ENCODE measurements at places on chromosomes 1 and 21.

DNA sequence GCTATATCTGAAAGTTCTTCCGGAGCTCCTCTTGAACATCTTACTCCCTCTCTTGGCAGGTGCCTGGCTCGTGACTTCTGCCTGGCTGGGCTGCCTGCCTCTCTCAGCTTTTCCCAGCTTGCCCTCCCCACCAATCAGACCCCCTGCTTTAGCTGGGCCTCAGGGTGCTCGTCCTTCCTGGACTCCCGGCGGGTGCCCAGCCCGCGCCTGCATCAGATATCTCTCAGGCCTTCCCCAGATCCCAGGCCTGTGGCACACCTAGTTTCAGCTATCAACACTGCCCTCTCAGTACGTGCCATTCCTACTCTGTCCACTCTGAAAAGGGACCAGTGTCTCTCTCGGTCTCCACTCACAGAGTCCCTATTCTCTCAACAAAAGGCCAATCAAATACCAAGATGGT is 96.5 kb upstream of the CLDN14 start:
- DNase-seq, result no peak

DNA sequence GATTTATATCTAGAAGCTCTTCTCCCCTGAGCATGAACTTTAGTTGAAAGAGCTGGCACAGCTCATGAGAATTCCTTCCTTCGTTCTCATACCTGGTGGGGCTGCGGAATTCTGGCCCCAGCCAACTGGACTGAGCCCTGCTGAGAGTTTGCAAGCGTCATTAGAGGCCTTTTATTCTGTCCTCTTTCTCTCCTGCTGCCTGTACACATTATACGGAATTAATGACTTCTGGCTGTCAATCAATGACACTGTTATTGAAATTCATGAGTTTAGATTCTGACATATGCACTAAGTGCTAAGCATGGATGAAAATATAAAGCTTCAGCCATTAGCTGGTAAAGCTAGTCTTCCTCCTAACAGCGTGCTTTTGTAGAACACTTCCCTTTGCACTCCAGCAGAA is 27.5 kb downstream of the KAZN start:
- no peak for DNase-seq

DNA sequence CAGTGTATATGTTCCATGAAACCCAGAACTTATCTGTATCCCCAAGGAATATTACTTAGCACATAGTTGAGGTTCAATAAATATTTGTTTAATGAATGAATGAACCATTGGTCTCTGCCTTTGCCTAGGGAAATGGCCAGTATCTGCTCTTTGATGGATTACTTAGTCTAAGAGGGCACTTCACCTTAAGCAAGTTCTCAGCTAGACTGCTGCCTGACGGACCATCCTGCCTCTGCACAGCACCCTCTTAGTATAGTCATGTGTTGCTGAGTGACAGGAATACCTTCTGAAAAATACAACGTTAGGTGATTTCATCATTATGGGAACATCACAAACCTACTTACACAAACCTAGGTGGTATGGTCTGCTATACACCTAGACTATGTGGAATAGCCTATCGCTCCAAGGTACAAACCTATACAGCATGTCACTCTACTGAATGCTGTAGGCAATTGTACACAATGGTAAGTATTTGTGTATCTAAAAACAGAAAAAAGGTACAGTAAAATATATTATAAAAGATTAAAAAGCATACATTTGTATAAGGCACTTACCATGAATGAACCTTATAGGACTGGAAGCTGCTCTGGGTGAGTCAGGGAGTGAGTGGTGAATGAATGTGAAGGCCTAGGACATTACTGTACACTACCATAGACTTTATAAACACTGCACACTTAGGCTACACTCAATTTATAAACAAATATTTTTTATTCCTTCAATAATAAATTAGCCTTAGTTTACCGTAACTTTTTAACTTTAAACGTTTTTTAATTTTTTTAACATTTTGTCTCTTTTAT is 83.7 kb upstream of the LRRC8D start:
- no peak for DNase-seq

- no peak for DNase-seq
These were observed 17.9 kb downstream of the CAPZA1 start for GRCh38 chr1:112637254-112638109.

GRCh38 chr1:172359491-172359999 is 60.9 kb upstream of the C1orf105 start:
- no peak for DNase-seq

GRCh38 chr21:17540530-17540929 is 27.7 kb downstream of the CXADR start:
- DNase-seq, result no peak

GRCh38 chr1:22731924-22732720 is 21.5 kb downstream of the EPHB2 start:
- DNase-seq, result no peak

- no peak for DNase-seq
These were observed 114.5 kb upstream of the PLPPR5 start for GRCh38 chr1:99119188-99119587.

GRCh38 chr1:36576118-36576517 is 93.4 kb upstream of the CSF3R start:
- no peak for DNase-seq

GRCh38 chr1:23237508-23237907 is 20.2 kb upstream of the HTR1D start:
- DNase-seq, result no peak

- DNase-seq, result no peak
These were observed 69.8 kb downstream of the KCNT2 start for GRCh38 chr1:196538473-196538872.

GRCh38 chr1:230359992-230360668 is 66.0 kb downstream of the PGBD5 start:
- DNase-seq, result no peak

DNA sequence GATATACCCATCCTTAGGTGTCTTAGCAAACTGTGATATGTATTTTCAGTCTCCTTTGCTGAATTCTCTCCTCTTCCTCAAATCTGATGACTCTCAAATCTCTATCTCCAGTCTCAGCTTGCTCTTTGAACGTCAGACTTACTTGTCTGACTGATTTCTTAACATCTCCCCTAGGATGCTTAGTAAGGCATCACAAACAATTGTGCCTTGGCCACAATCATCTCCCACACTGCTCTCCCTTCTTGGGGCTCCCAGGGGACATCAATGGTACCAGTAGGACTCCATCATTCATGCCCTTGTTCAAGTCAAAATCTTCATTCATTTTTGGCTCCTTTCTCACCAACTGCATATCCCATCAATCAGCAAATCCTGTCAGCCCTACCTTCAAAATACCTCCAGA is 42.0 kb downstream of the GNG12 start:
- DNase-seq, result no peak

- DNase-seq, result no peak
These were observed 42.9 kb downstream of the ADAMTS5 start for GRCh38 chr21:26923986-26924385.

DNA sequence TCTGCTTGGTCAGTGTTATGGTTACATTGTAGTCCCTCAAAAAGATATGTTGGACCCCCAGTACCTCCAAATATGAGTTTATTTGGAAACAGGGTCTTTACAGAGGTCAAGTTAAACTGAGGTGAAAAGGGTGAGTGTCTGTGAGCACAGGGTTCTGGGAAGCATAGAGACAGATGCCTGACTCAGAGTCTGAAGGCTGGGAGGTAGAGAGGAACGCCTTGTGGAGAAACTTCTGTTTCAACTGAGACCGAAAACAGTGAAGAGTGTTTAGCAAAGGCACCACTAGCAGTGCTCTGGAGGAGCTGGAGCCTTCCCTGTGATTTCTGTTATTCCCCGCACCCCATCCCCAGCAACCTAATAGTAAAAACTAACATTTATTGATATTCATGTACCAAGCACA is 65.2 kb upstream of the LRRC8D start:
- DNase-seq, result no peak

DNA sequence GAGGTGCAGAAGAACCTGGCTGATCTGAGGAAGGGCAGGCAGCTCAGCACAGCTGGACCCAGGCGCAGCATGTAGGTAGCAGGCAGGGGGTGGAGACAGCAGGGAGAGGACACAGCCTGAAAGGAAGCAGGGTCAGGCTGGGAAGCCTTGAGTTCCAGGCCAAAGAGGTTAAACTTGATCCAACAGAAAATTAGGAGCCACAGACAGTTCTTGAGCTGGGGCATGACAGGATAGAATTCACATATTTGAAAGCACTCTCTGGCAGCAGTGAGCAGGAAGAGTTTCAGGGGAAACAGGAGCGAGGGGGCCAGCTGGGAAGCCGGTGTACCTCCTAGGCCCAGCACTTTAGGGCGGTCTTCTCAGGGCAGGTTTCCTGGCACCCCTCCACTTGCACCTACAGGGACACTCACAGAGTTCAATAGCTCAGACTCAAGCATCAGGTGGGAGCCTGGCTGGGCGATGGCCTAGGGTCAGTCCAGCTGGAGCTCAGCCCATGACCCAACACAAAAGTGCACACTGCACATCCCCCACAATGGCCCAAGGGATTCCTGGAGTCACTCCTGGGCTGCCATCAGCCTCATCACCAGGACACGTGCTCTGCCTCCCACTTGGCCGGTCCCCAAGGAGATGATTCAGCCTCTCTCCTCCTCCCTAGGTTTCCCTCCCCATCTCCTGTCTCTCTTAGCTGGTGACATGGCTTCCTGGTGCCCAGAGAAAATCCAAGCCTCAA is 22.7 kb downstream of the MATN1 start:
- DNase-seq, result no peak

DNA sequence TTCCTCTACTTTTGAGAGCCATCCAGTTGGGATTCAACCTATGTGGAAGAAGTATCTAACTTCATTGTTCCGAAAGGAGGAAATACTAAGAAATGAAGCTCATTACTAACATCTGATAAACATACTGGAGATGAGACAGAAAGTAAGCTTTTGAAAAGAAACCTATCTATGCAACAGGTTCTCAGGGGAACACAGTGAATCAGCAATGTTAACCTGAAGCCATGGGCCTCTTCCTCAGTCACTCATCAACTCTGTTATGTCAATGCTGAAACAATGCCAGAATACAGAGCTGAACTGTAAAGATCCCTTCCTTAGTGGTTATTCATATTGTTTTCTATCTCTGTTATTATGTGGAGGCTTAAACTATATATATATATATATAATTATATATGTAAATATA is 55.5 kb upstream of the ESRRG start:
- no peak for DNase-seq

GRCh38 chr21:42108554-42109340 is 37.6 kb downstream of the UMODL1 start:
- DNase-seq, result no peak

GRCh38 chr1:234836045-234836681 is 226.2 kb upstream of the IRF2BP2 start:
- no peak for DNase-seq

- no peak for DNase-seq
These were observed 39.6 kb upstream of the C21orf91 start for GRCh38 chr21:17858747-17859146.

DNA sequence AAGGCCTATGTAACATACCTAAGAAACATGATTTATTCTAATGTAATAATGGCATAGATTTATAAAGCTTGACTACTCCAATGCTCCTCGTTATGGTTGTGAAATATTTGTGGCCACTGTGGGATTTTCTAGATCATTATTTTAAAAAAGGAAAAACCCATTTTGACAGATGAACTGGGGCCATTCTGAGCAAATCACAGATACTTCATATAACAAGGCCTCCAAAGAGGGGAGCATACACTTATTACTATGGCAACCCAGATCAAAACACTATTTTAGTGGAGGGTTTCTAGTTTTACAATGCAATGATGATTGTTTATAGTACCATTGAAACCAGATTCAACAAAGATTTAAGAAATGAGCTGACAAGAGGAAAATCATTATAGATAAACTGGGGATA is 346.6 kb downstream of the ZNF326 start:
- DNase-seq, result no peak

DNA sequence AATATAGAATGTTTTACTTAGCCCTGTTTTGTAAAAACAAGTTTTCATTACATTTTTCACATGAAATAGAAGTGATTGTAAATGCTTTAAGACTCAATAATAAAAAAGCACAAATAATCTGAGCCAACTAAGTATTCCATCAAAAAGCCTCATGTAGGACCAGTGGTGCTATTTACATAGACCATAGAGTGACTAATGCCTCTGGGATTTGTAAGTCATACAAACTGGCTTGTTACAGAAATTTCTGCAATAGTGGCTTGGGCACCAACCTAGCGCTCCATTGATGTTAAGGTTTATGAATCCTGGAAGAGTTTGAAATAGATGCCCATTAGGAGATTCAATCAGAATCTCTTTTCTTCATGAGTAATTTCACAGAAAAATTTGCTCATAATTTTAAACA is 31.9 kb downstream of the ZMYM1 start:
- no peak for DNase-seq

GRCh38 chr1:246065592-246065991 is 441.5 kb downstream of the SMYD3 start:
- no peak for DNase-seq

DNA sequence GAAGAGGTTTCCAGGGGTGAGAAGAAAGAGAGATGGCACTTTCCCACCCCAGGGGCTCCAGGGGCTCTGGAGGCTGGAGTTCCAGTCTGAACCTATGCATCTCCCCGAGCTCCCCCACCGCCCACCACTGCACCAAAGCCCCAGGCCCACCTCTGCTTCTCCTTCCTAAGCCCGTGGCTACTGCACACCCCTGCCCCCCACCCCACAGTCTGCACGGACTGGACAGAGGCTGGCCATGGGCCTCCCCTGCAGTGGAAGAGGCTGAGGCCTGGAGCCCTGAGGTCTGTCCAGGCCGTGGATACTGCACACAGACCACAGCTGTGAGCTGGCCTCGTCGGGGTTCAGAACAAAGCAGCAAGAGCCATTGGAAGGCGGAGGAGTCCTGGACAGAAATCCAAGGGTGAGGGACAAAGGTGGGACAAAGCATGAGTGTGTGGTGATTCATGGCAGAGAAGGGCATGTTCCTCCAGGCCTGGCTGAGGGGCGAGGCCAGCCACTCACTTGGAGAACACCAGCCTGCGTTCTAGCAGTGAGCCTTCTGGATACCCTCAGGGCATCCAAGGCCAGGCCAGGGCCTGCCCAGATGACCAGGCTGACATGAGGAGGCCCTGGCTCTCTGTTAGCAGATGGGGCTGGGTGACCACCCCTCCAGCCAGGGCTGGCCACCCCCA is 244.8 kb upstream of the VAMP3 start:
- no peak for DNase-seq

- no peak for DNase-seq
These were observed 2.1 kb upstream of the EDN2 start for GRCh38 chr1:41486371-41487125.

- no peak for DNase-seq
These were observed 28.4 kb upstream of the TMEM125 start for GRCh38 chr1:43241413-43241836.

DNA sequence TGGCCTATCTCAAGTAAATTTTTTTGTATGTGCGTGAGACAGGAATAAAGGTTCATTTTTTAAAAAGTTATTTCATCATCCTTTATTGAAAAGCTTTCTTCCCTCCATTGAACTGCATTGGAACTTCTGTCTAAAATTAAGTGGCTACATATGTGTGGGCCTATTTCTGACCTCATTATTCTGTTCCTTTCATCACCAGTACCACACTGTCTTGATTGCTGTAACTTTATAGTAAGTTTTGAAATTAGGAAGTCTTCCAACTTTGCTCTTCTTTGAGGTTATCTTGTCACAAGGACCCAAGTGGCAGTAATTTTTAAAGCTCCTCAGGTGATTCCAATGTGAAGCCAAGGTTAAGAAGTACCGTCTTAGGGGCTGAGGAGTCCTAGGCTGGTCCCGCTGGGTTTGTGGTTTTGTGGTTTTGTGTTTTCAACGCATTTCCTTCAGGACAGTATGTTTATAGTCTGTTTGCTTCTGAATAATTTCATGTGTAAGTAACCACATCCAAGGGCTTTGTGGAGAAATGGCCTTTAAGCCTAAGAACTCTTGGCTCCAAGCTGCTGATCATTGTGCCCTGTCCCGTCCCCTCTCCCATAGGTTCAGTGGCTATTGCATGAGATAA is 12.4 kb upstream of the SCAF4 start:
- DNase-seq, result no peak
